ENCODE measurements at places on chromosomes 2 and 18. TPM values are rescaled to one million over a fixed set of nuclear protein-coding genes. Genes with fewer than 3 reads are reported as not detected.

DNA sequence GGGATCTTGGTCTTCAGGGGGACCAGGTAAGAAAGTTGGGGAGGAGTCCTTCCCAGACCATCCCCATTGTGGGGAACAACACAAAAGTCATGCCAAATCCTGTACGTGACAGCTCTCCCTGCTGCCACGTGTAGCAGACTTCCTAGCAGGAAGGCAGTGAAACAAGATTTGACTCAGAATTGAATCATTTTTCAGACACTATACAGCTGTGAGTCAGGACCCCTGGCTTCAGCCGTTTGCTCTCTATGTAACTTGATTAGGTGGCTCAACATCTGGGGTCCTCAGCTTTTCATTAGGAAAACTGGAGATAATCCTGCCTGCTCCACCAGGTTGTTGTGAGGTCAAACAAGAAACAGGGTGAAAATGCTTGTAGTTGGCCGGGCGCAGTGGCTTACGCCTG is 32.9 kb upstream of the PDCL3 start:
- no peak for DNase-seq

HTR2B gene
- not detected for total RNA-seq

GRCh38 chr18:76474824-76475223 is 20.2 kb downstream of the ZNF516 start:
- no peak for DNase-seq

DNA sequence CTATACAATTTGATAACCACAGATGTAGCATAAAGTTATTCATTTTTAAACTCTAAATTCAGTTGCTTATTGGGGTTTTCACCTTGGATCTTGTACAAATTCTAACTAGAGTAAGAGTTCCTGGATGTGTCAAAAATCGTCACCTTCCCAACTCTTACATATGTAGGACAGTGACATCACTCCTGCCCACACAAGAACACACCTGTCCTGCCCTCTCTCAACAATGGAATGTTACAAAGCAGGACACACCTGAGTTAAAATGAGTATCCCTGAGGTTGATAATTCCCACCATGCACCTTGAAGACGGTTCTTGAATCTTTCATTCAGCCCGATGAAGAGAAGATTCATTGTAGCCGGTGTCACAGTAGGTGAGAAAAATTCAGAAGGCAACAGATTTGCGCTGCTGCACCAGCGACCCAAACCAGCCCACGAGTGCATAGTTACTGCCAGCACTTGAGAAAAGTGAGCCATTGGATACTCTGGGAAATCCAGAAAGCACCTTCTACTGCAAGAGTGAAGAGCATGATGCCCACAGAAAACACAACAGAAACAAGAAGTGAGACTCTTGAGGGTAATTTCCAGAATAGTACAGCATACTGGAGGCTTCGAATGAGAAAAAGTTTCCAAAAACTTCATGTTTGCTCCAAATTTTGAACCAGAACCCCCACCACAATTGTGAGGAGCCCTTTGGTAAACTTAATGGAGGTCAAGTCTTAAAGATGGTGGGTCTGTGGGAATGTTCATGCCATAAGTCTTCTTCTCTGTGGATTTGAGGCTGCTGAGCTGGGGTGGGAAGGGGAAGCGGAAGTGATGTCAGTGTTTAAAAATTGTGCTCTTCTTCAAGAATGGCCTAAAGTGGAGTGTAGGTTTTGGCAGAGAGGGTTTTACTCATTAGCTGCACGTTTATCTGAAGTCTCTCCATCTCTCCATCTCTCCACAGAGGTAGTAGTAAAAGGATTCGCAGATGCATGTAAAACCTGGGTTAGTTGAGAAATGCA is 34.7 kb upstream of the ADAM23 start:
- no peak for DNase-seq

DNA sequence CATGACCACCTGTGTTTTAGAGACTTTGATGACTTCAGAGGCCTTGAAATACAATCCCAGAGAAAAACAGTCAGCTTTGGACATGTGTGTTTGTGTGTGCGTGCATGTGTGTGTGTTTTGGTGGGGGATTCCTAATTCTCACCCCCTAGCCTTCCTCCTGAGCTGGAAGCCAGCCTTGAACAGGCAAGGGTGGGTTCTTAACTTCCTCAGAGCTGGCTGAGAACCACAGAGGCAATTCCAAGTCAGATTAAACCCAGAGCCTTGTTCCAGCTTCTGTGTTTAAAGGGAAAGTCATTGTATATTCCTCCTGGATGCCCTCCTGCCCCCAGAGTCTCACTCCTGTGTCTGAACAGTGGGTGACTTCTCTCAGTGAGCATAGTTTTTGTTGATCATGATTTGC is 45.2 kb upstream of the MGAT4A start:
- DNase-seq, result no peak

DNA sequence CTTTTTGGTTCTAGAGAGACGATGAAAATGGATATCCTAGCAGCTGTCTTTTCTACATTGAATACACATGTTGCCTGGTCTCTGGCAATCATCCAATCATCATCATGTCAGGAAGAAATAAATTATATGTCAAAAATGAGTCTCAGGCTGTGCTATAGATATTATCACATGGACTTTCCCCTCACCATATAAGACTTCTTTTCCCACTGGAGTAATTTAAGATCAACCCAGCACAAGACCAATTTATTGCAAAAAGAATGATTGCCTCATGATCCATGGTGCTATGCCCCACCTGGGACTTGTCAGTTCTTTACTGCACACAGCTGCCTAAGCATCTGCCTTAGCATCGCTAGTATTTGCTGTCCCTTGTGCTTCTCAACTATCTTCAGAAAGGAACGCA is 783.7 kb upstream of the TMEFF2 start:
- no peak for DNase-seq

RGPD3 gene
- total RNA-seq, result 0.27 TPM

GRCh38 chr18:72910045-72910444 is 42.3 kb upstream of the NETO1 start:
- DNase-seq, result no peak

- DNase-seq, result no peak
These were observed 6.5 kb downstream of the DGKD start for GRCh38 chr2:233360771-233361176.

DNA sequence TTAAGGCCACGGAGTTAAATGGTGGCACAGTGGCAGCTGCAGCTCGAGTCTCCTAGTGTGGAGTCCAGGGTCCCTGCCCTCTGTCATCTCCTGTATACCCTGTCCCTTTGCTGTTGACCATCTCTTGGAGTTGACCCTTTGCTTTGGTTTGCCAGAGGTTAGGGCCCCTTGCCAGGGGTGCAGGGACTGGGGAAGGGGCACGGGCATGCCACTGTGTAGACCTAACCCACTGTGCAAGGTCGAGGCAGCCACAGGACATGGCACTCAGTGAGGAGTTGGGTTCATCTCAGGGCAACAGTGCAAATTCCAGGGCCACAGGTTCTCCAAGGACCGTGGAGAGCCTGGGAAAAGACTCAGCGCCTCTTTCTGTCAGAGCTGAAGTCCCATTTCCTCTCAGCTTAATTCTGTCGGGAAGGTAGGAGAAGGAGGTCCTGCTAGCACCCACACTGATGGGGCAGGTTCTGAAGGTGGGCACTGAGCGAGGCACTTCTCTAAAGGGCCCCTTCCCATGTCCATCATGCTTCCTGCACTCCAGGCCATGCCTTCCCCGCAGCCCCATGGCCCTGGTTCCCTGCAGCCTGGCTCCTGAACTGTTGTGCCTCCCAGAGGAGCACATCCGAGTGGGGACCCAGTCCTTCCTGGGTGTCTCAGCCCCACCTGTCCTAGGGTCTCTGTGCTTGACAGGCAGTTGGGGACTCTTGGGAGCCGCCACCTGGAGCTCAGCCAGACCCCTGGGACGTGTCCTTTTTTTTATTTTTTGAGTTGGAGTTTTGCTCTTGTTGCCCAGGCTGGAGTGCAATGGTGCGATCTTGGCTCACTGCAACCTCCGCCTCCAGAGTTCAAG is 2.8 kb downstream of the KHK start:
- no peak for DNase-seq

DNA sequence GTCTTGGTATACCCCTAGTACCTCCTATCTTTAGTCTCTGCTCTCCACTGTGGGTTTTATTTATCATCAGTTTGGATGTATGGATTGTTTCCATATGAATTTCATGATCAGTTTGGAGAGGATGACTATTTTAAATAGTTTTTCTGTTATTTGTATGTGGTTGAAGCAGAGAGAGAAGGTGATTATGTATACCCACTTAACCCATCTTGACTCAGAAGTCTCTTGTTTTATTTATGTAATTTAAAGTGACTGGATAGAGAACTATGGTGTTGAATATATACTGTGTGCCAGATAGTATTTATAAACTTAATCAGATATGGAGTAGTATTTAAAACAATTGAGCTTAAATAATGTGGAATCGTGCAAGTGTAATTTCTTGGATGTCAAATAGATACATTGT is 39.9 kb downstream of the SMAD4 start:
- DNase-seq, result no peak
